ENCODE measurements at places on chromosomes 11 and 22.

- DNase-seq: peak; percentile 15
Measured at GRCh38 chr11:70587075-70587389, 188.7 kb downstream of the CTTN start.

- DNase-seq: peak; percentile 90
Measured at GRCh38 chr11:46308631-46309419, 31.4 kb downstream of the CREB3L1 start.

DNA sequence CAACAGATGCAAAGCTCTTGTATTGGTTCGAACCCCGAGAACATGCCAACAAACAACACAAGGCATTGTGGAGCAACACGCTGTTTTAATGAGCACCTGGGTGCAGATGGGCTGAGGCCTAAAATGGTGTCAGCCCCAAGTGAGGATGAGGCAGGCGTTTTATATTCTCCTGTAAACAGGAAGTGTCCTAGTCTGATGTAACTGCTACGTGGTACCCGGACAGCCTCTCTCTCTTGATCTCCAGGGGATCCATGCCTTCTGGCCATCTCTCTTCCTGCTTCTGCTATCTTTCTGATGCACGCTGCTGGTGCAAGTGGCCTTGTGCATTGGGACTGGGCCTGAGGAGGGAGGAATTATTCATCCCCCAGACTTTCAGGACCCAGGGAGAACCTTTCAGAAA, 19.4 kb upstream of the VSTM5 start:
- no peak for DNase-seq

- DNase-seq: no peak
Measured at GRCh38 chr11:109088086-109088485, 333.9 kb upstream of the C11orf87 start.

DNA sequence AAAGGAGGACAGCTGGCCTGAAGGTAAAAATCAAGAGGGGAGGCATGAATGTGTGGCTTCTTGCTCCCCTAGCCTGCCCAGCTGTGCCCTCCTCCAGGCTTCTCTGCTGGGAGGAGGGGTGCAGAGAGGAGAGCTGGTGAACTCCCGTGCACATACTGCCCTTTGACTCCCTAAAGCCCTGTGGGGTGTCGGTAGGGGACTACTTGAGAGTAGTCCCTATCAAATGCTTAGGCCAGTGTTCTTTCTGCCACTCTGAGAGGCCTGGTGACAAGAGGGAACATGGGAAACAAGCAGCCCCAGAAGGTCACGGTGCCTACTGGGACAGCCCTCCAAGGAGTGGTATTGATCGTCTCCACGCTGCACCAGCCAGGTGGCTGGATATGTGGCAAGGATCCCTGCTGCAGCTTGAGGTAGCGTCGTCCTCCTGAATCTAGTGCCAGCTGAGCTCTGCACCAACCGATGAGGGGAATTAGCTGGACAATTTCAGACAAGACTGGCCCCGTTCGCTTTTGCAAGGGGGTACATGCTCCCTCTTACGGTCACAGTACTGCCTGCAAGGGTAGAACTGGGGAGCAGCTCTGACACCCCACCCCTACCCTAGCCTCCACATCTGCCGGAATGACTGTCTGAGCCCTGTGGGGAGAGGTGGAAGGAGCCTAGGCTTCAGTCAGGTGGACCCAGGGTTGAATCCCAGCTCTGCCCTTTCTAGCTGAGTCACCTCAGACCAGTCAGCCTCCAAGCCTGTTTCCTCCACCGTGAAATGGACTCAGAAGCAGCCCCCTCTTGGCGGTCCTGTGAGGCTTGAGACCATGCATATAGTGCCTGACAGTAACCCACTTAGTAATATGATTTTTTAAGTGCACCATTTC, 17.1 kb upstream of the C11orf96 start:
- DNase-seq: no peak

Data from left ventricle myocardium superior (tissue), 1 donor.